Retina (tissue), 1 donor: ENCODE measurements at places on chromosomes 5 and 9.

DNA sequence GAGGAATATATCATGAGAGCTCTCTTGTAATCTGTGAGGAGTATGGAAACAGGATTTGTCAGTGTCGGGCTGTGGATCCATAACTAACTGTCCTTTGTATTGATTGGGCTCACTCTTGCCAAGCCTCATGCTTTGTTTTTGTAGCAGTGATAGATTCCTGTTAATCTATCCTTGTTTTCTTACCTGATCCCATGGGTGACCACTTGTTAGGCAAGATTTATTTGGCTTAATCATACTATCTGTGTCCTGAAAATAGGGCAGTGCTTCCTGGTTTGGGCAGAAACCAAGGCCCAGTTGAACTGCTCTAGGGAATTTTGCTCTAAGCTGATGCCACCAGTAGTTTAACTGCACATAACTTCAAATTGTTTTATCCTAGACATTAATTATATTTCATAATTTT is 6.1 kb downstream of the NDFIP1 start:
- no peak for DNase-seq

DNA sequence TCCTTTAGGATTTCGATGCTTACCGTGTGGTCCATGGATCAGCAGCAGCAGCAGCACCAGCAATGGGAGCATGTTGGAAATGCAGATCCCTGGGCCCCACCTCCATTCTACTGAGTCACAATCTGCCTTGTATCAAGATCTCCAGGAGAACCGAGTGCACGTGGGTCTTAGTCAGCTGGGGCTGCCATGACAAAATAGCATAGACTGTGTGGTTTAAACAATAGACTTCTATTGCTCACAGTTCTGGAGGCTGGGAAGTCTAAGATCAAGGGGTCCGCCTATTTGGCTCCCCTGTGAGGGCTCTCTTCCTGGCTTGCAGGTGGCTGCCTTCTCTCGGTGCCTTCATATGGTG is 1.3 kb upstream of the PROP1 start:
- DNase-seq = no peak

DNA sequence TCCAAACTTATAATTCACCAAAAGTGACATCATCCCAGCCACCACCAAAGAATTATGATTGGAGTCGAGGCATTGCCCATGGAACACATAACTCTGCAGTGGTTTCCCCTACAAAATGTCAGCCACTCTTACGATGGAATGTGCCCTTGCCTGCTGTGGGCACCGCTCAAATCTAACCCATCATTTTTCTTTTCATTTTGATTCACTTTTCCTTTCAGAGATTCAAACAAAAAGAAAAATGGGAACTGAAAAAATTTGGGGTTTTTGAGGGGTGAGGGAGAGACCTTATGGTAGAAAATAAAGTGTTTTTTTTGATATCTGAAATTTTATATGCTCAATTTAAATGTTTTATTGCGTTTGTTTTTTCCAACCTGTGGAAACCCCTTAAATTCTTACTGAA is 28.1 kb downstream of the SMARCA2 start:
- DNase-seq = no peak

GRCh38 chr5:163408311-163408923 is 29.0 kb upstream of the CCNG1 start:
- peak; percentile 74 for DNase-seq

DNA sequence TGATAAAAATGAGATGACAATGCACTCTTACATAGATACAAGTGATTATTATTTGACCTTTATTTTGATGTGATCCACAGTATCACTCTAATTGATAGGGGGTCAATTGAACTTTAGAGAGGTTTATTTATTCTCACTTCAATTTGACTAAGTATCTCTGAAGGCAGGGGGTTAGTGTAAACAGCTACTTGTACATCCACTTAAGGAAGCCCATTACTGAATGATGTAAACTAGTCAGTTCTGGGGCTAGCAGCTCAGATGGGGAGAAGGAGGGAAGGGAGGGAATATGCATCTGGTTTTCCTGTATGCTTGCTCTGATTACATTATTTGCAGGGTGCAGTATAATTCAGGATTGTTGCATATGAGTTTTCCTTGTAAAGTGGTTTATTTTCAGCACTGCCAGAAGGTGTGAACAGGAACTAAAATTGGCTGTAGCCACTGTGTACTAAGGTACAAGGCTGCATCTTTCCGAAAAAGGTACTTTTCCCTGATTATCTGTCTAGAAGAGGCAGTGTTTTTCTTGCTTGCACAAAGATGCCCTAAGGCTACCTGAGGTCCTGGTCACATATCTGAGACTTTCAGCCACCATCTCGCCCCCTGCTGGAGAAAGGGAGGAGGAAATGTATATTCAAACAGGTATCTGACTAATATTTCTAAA is 51.2 kb downstream of the MRPS27 start:
- DNase-seq = no peak
